NCI-H2107 (cell line): ENCODE measurements at places on chromosomes 2 and 18.
A peak's percentile ranks its signal among the peaks of the same experiment; 100 is the strongest.

GRCh38 chr2:120231974-120232635 lies 8.9 kb upstream of the TMEM185B start:
- no peak for DNase-seq

- DNase-seq = no peak
Observed at GRCh38 chr2:239778042-239778851, 246.9 kb downstream of the NDUFA10 start.

GRCh38 chr18:69585696-69586095 lies 185.0 kb downstream of the DOK6 start:
- DNase-seq = no peak

DNA sequence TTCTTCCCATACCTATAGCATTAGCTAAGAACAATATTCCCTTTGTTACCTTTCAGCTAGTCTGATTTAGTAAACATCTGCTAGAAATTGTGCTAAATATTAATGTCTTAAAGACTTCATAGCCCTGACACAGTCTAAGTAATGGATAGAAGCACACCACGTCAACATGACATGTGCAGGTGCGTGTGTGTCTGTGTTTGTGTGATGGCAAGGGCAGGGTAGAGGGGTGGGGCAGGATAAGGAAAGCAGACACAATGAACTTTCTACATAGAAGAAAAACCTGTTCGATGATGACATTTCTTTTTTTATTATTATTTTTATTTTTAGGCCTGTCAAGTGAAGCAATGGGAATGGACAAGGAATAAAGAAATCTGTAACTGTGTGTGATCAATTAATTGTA lies 223.3 kb downstream of the NOL4 start:
- no peak for DNase-seq

- peak; percentile 36 for DNase-seq
Observed at GRCh38 chr2:41736105-41736567, 311.7 kb upstream of the PKDCC start.

- no peak for DNase-seq
Observed at GRCh38 chr2:237752761-237753165, 45.8 kb upstream of the RBM44 start.

GRCh38 chr2:88807237-88807962 lies 115.9 kb downstream of the RPIA start:
- no peak for DNase-seq

GRCh38 chr2:73133566-73134197 lies 20.9 kb upstream of the RAB11FIP5 start:
- DNase-seq = no peak

DNA sequence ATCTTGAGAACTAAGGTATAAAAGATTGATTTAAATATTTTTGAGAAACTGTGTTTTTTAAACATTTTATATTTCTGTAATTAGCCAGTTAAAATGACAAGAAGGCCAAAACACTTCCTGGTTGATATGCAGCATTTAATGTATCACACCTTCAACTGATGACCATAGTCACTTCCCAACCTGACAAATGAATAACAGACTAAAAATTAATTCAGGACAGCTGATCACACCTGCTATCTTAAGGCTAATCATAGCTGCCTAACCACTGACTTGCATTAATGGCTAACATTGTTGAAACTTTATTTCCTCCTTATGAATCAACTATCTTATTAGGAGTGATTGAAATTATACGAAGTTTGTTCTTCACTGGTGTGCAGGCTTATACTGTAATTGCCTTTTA lies 125.8 kb upstream of the MSTN start:
- no peak for DNase-seq

GRCh38 chr2:11404376-11405073 lies 60.1 kb upstream of the ROCK2 start:
- no peak for DNase-seq

- no peak for DNase-seq
Observed at GRCh38 chr2:128596396-128597120, 277.9 kb upstream of the HS6ST1 start.

DNA sequence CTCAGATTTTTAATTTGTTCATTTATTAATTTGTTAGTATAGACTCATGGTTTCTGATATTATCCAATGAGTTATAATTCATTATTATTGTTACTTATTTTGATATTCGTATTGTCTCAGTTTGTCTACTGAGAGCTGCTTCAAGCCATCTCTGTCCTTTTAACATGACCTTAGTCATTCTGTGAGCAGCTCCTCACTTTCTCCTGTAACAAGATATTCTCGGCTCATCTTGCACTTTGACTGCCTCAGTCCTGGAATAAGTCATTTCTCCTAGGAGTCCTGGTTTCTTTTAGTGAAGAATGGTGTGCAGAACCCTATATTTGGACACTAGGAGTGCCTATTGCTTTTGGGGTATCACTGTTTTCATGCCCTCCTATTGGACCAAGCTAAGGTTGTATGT lies 13.2 kb downstream of the ASB1 start:
- no peak for DNase-seq

- DNase-seq = no peak
Observed at GRCh38 chr18:57975805-57976204, 68.2 kb upstream of the NEDD4L start.

DNA sequence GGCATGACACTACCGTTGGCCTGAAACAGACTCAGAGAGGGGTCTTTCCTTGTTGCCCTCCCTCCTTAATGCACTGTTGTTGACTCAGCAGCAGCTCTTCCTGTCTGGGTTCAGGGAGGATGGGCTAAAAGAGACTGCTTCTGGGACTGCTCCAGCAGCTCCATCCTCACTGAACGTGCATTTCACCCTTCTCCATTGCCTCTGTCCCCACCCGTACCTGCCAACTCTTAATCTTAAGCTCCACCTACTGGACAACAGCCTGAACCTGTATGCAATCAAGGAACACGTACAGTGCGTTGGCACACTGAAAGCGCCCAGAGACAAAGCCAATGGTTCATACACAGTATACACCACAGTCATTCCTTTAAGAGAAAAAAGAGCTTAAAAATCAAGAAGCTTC lies 230.8 kb upstream of the RAB6C start:
- no peak for DNase-seq

GRCh38 chr2:215653344-215654030 lies 217.6 kb upstream of the FN1 start:
- DNase-seq = no peak

- no peak for DNase-seq
Observed at GRCh38 chr2:167964650-167965413, 282.6 kb downstream of the STK39 start.

- no peak for DNase-seq
Observed at GRCh38 chr2:102620332-102620731, 979 bp downstream of the SLC9A2 start.
